ENCODE measurements at places on chromosomes 16 and 17. TPM values are rescaled to one million over a fixed set of nuclear protein-coding genes. Genes with fewer than 3 reads are reported as not detected.

FAM83G gene
- polyA plus RNA-seq: 8.5 TPM

GRCh38 chr16:87713451-87714229 is 52.1 kb downstream of the KLHDC4 start:
- no peak for DNase-seq

GRCh38 chr16:85682516-85682915 is 6.2 kb downstream of the GINS2 start:
- DNase-seq: no peak

- DNase-seq: no peak
Measured at GRCh38 chr16:14292051-14292825, 221.1 kb downstream of the MRTFB start.

Data from right renal pelvis (tissue), 4 donors.